ENCODE measurements at places on chromosomes 1 and 21.

DNA sequence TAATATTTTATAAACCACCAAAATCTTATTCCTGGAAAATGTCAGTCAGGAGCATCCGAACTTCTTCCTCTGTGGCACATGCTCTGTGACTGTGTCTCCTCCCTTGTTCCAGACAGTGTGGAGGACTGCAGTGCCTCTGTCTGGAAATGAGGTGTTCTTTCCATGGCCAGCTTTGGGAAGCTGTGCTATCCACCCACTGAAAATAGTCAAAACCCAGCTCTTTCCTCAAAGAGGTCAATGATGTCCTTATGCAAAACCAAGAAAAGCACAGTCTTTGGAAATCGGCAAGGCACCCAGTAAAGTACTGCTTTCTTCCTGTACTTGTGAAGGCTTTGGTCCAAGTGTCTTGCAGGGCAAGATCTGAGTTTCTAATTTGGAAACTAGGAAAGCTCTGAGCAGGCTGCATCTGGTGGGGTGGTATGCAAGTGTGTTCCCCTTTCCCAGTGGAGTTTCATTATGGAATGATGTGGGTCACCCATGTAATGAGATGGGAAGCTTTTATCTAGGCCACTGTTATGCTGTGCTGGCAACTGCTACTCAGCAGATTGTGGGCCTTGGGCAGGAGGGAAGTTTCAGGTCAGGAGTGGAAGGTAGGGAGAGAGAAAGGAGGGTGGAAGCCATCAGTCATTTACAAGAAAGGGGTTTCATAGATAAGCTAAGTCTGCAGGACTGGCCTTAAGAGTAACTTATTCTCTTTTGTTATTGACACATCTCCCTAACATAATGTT is 6.0 kb downstream of the KIAA0040 start:
- no peak for DNase-seq

DNA sequence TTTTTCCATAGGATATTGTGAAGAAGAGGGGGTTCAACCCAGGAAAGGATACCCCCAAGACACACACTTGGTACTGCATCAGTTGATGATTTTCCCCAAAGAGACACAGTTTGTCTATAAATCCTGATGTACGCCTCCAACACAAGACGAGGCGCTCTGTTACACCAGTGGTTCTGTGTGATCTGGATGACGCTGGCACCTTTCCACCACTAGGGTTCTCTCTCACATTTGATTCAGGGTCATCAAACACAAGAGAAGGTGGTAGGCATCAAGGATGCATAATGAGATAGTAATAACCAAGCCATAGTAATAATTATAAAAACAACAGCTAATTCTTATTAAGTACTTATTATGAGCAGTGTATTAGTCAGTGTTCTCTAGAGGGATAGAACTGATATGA is 508.8 kb upstream of the ZP4 start:
- no peak for DNase-seq

GRCh38 chr1:208129060-208129459 is 115.1 kb downstream of the PLXNA2 start:
- DNase-seq, result no peak

GRCh38 chr1:11129649-11130390 is 30.2 kb upstream of the EXOSC10 start:
- DNase-seq, result no peak

- no peak for DNase-seq
Measured at GRCh38 chr1:67937651-67938050, 104.4 kb upstream of the GNG12 start.

- no peak for DNase-seq
Measured at GRCh38 chr1:109826930-109827349, 63.2 kb upstream of the EPS8L3 start.
